ENCODE measurements at places on chromosomes 5 and 9.

GRCh38 chr9:98316445-98317133 is 61.1 kb upstream of the TBC1D2 start:
- DNase-seq: no peak

- no peak for DNase-seq
Measured at GRCh38 chr5:141516672-141517025, 27.8 kb downstream of the PCDHGC5 start.

- DNase-seq: no peak
Measured at GRCh38 chr9:92035146-92035545, 80.1 kb downstream of the SPTLC1 start.

GRCh38 chr9:134847752-134848432 is 32.7 kb upstream of the FCN2 start:
- no peak for DNase-seq

- DNase-seq: no peak
Measured at GRCh38 chr5:110477911-110478310, 248.6 kb downstream of the TMEM232 start.

DNA sequence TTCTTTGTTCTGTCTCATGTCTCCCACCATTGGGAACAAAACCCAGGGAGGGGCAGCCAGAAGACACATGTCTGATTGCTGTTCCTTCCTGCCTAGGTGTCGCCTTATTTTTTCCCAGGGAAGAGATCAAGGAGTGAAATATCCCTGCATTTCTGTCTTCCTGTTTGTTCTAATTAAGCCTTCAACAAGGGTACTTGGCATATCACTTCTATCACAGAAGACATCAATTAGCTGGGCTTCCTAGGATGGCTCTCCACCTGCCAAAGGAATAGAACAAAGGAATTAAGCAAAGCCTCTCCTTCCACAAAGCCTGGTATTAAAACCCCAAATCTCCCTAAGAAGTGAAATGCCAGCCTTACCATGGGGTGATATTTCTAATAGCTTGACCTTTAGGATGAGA is 299.5 kb upstream of the CD180 start:
- no peak for DNase-seq

Measured in stimulated activated CD4-positive, alpha-beta T cell treated with anti-CD3 and anti-CD28 coated beads, Interleukin-1b, Interleukin-23, amount 100 ng/mL, for 48 hours (primary cell).